ENCODE measurements at places on chromosomes 5 and 9.

DNA sequence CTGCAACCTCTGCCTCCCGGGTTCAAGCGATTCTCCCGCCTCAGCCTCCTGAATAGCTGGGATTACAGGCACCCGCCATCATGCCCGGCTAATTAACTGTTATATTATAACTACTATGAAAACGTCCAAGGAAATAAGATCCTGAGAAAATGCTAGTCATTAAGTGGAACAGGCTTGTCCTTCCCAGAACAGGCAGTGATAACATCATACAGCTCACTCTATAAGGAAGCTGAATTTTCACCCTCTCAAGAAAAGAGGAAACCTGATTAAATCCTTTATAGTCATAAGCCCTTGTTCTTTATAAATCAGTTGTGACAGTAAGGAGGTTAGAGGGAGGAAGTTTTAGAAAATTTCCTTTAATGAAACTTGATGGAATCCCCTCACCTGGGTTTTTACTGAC is 163.9 kb upstream of the CLINT1 start:
- no peak for DNase-seq

GRCh38 chr9:6068983-6069382 is 53.6 kb upstream of the RANBP6 start:
- no peak for DNase-seq

GRCh38 chr9:79123415-79123814 is 448.4 kb upstream of the TLE4 start:
- no peak for DNase-seq

- no peak for DNase-seq
Measured at GRCh38 chr5:305050-305449, 16.5 kb upstream of the AHRR start.

GRCh38 chr9:133351908-133352634 is 4.1 kb downstream of the RPL7A start:
- DNase-seq: peak; percentile 52

DNA sequence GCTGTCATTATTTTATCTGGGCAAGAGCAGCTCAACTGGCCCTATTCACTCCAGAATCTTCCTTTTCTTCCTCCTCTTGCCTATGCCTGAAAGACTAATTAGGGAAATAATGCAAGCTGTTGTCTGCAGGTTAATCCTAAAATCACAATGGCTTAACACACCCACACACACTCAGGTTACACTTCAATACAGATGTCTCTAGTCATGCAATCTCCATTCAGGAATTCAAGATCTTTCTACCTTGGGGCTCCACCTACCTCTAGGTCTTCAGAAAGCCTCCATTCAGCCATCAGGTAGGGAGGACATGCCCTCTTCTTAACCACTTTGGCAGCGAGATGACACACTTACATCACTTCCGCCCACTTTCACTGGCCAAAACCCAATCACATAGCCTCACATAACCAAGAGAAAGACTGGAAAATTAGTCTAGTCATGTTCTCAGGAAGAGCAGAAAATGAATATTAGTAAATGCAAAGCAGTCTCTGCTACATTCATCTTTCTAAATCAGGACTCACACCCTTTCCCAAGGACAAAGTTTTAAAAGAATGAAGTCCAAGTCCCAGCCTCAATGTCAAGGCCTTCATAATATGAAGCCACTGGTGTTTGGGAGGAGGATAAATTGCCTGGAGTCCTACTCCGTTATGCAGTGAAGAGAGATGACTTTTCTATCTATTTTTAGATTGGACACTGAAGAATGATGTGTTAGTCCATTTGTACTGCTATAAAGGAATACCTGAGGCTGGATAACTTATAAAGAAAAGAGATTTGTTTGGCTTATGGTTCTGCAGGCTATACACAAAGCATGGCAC is 428.1 kb downstream of the EFNA5 start:
- DNase-seq: no peak

GRCh38 chr5:143699121-143699520 is 112.8 kb upstream of the HMHB1 start:
- no peak for DNase-seq

- no peak for DNase-seq
Measured at GRCh38 chr5:80686757-80687156, 32.0 kb upstream of the DHFR start.

GRCh38 chr5:75044406-75044805 is 8.0 kb downstream of the GCNT4 start:
- DNase-seq: no peak

DNA sequence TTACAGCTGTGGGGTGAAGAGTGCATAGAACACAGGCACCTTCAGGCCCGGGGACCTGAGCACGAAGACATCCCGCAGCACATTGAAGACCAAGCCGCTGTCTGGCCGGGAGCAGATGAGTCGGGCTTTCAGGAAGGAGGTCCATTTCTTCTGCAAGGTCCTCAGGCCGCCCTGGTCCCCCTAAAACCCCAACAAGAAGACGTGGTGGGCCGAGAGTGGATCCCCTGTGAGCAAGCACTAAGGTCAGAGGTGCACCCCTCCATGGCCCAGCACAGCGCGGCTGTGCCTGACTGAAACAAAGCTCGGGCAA is 70.5 kb downstream of the SECISBP2 start:
- no peak for DNase-seq

- DNase-seq: no peak
Measured at GRCh38 chr9:78307360-78307759, 10.4 kb downstream of the PSAT1 start.

DNA sequence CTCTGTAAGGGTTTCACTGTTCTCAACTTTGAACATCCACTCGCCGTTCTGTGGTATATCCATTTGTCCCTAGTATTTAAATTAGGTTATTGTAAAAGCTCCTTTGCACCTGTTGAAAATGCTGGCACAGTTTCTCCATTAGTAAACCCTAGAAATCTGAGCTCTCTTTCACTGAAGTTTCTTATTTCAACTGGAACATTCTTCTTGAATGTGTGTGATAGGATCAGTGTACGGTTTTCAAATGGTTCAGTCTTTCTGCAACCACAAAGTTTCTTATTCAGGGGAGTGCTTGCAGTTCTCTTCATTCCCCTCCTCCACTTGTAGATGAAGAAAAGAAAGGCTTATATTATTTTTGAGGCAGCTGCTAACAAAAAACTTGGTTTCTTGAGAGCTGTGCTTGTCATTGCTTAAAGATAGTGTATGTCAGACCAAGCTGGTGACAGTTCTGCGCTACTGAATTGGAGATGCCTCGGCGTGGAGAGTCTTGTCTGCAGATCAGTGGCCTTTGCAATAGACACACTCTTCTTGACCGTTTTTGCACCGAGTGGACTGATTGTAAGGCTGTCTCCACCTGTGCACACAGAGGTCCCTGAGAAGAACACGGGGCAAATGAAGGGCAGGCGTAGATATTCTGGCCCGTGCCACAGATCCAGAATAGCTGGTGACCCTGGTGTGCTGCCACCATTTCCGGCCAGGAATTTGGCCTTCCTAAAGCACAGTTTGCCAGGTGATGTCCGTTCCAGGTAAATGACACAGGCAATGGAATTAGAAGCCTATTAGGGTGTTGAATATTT is 102.2 kb downstream of the TRIO start:
- no peak for DNase-seq

DNA sequence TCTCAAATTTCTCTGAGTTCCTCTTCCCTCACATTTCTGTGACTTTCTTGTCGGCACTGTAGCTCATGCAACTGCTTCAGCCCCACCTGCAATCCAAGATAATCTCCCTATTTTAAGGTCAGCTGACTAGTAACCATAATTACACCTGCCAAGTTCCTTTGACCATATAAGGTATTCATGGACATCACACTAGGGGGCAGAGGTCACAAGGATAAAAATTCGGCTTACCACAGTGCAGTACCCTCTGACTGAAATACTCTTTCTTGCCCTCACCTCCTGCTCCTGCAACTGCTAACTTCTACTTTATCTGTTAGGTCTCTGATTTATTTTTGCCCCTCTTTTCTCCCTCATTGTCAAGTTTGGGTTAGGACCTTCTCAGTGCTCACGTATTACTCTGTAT is 144.2 kb downstream of the GDNF start:
- no peak for DNase-seq

DNA sequence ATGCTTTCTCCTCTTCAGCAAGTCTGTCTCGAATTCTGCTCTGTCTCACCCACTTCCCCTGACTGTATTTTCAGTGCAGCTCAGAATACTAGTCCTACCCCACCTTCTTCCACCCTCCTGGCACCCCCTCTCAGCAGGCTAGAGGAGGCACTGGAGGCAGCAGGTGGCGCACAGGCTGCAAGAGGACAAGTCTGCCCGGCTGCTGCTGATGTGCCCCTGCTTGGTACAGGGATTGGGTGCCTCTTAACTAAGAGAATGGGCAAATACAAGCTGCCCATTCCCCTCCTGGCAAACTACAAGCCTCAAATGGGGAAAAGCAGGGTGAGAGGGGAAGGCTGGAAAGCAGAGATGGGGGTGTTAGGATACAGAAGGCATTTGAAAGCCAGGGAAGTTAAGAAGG is 5.1 kb downstream of the TLN1 start:
- no peak for DNase-seq

DNA sequence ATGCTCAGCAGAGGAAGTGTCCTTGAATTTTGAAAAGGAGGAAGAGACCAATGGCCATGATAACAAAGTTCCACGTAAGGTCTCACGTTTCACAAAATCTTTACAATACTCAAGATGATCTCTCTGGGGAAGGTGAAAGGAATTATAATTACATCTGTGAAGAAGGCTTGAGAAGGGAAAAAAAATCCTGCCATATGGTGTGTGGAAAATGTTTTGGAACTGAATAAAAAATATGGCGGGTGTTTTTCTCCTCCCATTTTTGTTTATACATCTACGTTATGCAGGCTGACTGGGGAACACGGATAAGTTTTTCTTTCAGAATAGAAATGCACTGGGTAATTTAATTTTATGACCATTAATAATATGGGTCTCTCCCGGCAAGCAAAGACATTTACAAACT is 425.6 kb upstream of the BRINP1 start:
- DNase-seq: no peak

DNA sequence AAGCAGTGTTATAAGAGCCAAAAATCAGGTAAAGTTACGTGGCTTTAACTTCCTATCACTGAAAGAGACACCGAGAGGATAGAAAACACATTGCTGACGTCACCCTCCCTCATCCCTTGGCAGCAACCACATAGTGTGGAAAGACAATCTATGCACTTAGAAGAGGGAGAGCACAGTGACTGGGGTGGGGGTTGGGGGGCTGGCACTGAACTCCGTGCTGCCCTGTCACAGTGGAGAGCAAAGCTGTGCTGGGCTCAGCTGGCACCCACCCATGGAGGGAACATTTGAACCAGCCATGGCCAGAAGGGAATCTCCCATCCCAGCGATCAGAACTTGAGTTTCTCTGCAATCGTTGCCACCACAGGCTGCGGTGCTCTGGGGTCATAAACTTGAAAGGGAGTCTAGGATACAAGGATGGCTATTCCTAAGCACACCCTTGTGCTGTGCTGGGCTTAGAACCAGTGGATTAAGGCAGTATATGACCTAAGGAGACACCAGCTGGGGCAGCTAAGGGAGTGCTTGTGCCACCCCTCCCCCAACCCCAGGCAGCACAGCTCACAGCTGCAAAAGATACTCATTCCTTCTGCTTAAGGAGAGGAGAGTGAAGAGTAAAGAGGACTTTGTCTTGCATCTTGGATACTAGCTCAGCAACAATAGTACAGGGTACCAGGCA is 73.4 kb downstream of the KIAA0825 start:
- no peak for DNase-seq

DNA sequence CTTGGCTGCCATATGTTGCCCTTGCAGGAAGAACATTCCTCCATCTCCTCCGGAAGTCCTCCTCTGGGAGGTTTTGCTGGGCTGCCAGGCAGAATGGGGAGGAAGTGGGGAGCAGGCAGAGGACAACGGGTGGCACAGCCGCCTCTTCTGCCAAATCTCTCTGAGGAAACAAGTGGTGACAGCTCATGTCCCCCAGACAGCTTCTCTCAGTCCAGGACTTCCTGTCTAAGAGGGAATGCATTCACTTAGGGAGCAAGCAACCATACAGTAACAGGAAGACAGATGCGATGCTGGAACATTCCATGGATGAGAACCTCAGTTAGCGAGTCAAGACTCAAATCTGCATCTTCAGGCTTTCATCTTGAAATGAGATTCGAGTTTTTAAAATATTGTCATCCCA is 701.0 kb downstream of the SEMA5A start:
- no peak for DNase-seq

- no peak for DNase-seq
Measured at GRCh38 chr5:73420666-73421065, 27.9 kb downstream of the FOXD1 start.

GRCh38 chr9:109913461-109913810 is 133.4 kb downstream of the PALM2AKAP2 start:
- no peak for DNase-seq

- no peak for DNase-seq
Measured at GRCh38 chr9:34276772-34277171, 52.3 kb downstream of the KIF24 start.
